ENCODE measurements at places on chromosomes 13 and 19.

DNA sequence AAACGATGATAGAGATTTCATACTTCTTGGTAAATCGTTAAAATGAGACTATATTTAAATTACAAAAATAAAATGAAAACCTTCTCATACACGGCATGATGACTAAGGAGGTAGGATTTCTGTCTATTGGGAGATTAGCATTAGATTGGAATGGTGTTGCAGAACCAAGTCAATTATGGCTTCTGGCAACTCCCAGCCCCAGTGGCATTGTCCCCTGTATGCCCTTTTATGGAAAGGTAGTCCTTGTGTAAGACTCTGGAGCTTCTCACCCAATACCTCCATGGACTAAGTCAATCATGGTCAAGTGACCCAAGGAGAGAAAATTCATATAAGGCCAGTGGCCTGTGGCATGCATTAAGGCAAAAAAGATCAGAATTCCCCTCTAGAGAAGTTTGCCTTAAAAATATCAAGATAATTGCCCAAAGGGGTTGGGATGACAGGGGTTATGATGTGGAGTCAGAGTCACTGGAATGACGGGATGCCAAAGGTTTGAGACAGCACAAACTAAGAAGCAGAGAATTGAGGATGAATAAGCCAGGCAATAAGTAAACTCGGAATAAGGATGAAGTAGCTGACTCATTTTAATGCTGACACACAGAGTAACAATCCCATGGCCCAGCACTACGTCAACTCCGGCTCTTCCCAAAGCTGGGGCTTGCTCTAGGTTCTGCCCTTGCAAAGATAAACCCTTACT, 57.8 kb upstream of the POSTN start:
- peak; percentile 100 for DNase-seq

GRCh38 chr19:18897094-18898029, 1.4 kb upstream of the CERS1 start:
- no peak for DNase-seq

DNA sequence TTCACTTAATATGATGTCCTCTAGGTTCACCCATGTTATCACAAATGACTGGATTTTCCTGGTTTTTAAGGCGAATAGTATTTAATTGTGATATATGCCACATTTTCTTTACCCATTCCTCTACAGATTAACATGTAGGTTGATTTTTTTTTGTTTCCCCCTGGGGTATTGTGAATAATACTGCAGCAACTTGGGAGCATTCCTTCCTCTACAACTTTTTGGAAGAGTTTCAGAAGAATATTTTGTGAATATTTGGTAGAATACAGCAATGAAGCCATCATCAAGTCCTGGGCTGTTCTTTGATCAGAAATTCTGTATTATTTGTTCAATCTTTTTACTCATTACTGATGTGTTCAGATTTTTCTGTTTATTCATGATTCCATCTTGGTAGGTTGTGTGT, 5.6 kb upstream of the ZNF331 start:
- no peak for DNase-seq

DNA sequence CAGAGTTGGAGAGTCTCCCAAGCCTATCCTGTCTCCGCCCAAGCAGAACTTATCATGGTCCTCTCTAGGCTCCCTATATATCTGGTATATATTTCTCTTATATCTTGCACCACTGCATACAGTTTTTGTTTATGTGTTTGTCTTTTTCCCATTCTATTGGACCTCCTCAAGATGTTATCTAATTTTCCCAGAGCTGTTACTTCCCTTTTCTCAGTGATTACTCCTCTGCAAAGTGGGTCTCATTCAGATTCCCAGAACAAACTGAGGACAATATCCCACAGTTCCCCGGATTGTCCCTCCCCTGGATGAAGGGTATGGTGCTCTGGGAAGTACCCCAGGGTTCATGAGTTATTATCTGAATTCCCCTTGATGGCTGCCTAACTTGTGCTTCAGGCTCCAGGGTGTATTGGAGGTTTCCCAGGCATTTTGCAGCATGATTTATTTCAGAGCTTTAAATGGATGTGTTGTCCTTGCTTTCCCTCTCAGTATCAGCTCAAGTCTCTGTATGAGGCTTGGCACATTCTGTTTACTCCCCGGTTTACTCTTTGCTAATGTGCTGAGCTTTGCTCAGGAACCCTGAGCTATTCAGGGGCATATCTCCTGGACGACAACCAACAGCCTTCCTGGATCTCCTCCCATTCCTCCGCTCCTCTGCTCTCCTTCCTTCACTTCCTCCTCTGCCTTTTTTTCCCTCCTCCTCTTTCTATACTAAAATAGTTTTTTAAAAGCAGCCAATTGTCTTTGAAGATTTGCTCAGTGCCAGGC, 329.3 kb downstream of the SPRY2 start:
- DNase-seq = no peak

DNA sequence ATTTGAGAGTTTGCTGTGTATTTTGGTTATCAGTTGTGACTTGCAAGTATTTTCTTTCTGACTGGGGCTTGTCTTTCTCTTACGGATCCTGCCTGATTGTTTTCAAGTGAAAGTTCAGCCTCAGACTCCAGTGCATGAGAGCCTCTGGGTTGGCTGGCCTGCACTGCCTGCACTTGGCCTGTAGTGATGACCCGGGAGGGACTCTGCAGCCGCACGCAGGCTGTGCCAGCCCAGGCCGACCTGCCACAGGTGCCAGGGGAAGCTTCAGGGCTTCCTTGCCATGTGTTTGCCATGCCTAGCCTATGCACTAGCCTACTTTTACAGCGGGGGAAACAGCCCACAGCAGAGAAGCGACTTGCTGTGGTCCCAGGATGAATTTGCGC, 77.0 kb downstream of the KDM4B start:
- no peak for DNase-seq

All from EH (cell line).